ENCODE measurements at places on chromosomes 6 and 20.
A peak's percentile ranks its signal among the peaks of the same experiment; 100 is the strongest.

DNA sequence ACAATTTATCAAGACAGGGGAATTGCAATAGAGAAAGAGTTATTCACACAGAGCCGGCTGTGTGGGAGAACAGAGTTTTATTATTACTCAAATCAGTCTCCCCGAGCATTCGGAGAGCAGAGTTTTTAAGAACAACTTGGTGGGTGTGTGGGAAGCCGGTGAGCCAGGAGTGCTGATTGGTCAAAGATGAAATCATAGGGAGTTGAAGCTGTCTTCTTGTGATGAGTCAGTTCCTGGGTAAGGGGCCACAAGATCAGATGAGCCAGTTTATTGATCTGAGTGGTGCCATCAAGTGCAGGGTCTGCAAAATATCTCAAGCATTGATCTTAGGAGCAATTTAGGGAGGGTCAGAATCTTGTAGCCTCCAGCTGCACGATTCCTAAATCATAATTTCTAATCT, 50.0 kb upstream of the ECI2 start:
- no peak for DNase-seq

DNA sequence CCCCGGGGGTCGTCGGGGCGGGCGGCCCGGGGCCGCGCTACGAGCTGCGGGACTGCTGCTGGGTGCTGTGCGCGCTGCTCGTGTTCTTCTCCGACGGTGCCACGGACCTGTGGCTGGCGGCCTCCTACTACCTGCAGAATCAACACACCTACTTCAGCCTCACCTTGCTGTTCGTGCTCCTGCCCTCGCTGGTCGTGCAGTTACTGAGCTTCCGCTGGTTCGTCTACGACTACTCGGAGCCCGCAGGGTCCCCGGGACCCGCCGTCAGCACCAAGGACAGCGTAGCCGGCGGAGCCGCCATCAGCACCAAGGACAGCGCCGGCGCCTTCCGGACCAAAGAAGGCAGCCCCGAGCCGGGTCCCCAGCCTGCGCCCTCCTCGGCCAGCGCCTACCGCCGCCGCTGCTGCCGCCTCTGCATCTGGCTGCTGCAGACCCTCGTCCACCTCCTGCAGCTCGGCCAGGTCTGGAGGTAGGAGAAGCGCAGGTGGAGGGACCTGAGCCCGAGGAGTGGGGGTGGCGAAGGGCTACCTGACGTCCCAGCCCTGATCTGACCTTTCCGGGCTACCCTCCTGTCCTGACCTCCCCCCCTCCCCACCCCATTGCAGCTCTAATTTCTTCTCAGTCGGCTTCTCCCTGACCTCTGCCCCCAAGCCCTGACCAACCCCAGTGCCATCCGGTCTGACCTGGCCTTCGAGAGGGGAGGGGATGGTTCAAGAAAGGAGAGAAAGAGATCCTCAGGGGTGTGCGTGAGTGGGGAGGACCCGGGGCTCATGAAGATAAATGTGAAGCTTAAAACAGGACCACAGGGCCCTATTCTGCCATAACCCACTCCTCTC, 558 bp downstream of the XKR7 start:
- no peak for DNase-seq

- no peak for DNase-seq
Observed at GRCh38 chr6:42409581-42409980, 42.1 kb downstream of the TRERF1 start.

DNA sequence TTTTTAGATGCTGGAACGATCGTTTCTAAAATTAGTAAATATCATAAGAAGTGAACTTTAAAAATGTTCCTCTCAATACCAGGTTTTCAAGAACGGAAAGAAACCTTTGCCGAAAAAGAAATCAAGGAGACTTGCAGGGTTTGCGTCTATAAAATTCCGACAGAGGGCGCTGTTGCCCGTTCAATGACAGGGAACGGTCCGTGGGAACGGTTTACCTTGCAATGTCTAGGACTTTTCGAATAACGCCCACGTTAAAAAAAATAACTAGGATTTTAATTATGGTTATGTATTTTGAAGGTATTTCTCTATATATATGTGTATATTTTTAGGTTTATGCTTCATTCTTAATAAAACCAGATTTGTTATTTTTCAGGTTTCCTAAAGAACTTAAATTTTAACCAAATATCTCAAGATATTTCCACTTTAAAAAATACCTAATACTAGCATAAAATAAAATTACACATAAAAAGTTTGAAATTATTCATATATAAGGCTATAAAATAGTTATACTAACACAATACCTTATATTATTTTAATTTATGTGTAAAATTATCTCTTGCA, 2.5 kb upstream of the TFAP2B start:
- DNase-seq, result peak; percentile 80

GRCh38 chr20:24737212-24737850, 211.7 kb upstream of the CST7 start:
- no peak for DNase-seq

- DNase-seq, result no peak
Observed at GRCh38 chr6:115133790-115134189, 791.0 kb upstream of the HS3ST5 start.

GRCh38 chr6:11495565-11496145, 41.9 kb upstream of the TMEM170B start:
- DNase-seq, result no peak

GRCh38 chr6:129874837-129875236, 13.7 kb upstream of the TMEM244 start:
- no peak for DNase-seq

DNA sequence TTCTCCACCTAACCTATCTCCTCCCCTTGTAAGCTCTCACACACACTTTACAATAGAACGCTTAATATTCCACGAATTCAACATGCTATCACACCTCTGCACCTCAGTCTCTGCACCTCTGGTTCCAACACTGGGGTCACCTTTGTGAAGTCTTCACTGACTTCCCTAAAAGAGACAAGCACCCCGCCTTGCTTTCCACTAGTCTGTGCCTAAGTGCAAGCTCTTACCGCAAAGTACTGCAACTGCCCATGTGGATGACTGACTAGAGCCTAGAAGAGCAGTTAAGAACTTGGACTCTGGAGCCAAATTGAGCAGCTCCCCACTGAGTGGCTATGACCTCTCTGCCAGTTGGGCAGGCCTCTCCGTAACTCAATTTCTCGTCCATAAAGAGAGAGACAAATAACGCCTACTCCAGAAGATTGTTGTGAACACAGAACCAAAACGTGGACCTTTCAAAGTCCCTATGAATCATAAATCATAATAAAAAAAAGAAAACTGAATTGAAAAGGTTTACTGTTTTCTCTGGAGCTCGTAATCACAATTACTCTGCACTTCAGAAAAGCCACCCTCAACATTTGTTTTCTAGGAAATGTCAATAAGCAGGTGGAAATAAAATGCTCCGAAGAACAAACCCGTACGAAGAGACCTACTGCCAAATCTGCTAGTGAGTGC, 1.2 kb downstream of the IFNGR1 start:
- no peak for DNase-seq

DNA sequence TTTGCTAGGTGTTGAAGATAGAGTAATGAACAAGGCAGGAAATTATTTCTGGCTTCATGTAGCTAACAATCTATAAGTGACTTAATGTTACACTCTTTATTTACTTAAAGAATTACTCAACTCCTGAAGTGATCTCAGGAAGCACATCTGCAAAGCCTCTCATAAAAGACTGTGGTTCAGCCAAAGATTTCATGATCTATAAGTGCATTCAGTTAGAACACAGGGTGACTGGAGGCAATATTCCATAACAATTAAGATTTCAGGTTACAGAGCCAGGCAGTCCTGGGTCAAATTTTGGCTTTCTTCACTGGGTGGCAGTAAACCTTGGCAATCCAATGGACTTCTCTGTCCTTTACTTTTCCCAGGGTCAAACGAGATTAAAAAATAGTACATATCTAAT, 204.0 kb downstream of the TPBG start:
- no peak for DNase-seq

DNA sequence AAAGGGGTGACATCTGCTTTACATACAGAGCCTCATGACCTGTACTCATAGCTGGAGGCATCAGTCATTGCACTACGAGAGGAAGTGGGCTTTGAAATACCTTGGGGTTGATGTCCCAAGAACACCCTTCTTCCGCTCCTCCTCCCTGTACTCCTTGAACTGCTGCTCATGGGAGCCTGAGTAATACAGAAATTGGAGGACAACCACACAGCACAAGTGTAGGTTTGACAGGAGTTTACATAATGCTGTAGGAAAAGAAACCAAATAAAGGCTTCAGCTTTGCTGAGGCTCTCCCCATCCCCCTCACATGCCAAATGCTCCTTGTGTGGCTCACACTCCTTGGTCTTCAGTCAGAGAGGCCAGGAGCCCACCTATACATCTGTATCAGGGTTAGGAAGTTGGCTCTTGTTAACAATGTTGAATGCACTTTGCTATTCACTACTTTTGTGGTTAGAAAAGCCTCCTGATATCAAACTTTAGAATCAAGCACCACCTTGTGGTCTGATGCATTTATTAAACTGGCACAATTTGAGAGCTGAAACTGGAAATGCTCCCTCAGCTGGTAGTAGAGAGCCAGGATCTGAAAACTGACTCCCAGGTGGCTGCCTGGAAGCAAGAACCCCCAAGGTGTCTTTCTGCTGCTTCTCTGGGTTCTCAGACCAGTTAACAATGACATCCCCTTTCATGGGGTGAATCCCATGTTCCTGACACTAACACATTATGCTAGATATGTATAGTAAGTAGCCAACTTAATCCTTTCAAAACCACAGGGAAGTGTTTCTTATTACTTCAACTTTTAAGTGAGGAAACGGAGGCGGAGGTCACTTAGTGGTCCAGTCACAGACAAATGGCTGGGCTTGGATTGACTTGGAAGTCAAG, 56.2 kb upstream of the EDN1 start:
- DNase-seq, result peak; percentile 56

GRCh38 chr6:81822568-81822967, 70.1 kb upstream of the TENT5A start:
- no peak for DNase-seq

DNA sequence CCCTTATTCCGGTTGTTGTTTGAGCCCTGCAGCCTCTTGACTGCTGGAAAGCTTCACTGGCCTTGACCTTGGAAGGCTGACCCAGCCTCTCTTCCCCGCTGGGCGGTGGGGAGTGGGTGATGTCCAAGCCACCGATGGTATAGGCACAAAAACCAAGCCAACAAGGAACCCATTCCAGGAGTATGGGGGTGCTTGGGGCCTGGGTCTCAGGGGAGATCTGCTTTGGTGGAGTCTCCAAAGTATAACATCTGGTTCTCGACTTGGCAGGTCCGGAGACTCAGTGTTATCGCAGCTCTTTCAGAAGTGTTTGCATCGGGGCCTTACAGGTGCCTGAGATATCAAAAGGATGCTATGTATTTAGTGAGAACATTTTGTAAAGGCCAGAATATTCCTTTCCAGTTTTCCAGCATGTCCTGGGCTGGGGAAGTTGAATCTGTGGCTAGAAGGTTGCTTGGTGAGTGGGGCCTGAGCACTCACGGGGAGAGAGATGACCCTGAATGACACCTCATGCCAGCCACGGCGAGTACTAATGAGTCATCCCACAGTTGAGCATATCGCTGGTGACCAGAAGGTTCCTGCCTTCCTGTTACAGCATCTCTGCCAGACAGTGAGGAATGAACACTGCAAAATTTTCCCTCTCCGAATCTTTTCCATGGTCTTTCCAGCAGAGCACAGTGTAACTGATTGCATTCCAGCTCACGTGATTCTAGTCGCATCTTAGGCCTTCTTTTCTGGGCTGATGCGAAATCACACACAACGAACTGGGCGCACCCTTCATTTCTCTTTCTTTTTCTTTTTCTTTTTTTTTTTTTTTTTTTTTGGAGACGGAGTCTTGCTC, 133.9 kb downstream of the ZDHHC14 start:
- no peak for DNase-seq

DNA sequence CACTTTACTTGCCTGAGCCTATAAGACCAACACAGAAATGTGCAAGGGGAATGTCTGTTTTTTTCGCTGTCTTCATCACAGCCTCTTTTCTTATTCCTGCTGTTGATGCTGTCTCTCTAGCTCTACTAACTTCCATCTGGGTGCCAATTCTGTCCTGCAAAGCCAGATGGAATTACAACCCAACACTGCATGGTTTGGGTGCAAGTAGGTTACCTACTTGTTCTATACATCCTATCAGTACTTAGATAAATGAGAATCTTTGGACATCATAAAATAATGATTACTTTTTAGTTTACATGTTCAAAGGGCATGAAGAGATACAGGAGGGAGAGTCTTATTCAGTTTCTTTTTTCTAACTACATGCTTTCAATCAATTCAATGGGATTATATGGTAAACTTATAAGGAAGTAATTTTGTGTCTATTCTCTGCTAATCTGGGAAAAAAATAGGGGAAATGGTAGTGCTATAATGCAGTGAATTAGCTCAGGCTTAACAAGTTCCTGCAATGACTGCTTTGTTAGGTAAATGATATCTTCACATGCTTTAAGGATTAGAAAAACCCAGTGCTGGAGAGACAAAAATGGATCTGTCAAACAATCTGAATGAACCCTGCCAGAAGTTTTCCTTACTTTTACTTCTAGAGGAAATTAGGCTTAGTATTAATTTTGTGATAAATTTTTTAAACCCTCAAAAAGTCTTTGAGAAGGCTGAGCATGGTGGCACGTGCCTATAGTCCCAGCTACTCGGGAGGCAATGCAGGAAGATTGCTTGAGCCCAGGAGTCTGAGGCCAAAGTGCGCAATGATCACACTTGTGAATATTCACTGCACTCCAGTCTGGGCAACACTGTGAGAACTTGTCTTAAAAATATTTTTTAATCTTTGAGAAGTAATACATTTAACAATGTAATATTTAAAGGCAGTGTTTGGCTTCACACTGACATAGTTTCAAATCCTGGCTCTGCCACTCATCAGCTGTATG, 86.5 kb upstream of the E2F3 start:
- DNase-seq, result no peak

Measured in COR-L47 (cell line).